ENCODE measurements at places on chromosomes 2 and 18.

DNA sequence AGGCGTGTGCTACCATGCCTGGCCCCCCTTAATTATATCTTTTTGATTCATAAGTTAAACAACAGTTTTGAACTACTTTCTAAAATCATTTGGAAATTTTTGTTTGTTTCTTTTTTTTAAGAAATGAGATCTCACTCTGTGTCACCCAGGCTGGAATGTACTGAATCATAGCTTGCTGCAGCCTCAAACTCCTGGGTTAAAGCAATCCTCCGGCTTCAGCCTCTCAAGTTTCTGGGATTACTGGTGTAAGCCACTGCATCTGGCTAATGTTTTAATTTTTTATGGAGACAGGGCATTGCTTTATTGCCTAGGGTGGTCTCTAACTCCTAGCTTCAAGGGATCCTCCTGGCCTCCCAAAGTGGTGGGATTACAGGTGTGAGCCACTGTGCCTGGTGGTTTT lies 71.5 kb downstream of the BABAM2 start:
- DNase-seq = no peak

- DNase-seq = no peak
These were observed 74.1 kb upstream of the BZW1 start for GRCh38 chr2:200737585-200737984.

DNA sequence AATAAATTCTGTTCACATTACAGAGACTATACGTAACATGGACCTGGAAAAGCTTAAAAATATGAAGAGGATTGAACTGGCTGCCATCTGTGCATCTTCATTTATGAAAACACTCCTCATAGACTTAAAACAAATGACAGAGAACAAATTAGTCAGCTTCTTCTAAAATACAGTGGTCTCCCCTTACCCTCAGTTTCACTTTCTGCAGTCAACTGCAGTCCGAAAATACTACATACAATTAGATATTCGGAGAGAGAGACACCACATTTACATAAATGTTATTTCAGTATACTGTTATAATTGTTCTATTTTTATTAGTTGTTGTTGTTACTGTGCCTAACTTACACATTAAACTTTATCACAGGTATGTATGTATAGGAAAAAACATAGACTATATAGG lies 6.5 kb downstream of the RNF103 start:
- DNase-seq = peak; percentile 28

- DNase-seq = no peak
These were observed 27.9 kb downstream of the KCNE4 start for GRCh38 chr2:223079925-223080324.

Data from GM13977 (cell line).